ENCODE measurements at places on chromosomes 3 and 15. TPM values are rescaled to one million over a fixed set of nuclear protein-coding genes. Genes with fewer than 3 reads are reported as not detected.

RASL12 gene
- total RNA-seq: 18.1 TPM

GRCh38 chr15:94638183-94638582 is 406.8 kb downstream of the MCTP2 start:
- DNase-seq: no peak

DNA sequence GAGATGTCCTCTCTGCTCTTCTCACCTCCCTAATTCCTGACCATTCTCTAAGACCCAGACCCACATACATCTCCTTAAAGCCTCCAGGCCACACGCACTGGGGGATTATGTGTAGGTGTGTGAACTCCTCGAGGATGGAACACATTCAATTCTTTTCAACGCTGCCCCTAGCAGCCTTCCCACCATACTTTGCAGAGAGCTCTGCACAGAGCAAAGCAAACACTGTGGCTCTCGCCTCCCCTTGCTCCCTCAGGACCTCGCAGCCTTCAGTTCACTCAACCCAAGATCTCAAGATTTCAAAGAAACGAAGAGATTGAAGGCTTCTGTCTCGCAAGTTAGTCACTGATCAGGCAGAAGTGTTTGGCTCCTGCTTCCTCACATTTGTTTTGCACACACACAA is 6.0 kb downstream of the ACTC1 start:
- DNase-seq: no peak

DNA sequence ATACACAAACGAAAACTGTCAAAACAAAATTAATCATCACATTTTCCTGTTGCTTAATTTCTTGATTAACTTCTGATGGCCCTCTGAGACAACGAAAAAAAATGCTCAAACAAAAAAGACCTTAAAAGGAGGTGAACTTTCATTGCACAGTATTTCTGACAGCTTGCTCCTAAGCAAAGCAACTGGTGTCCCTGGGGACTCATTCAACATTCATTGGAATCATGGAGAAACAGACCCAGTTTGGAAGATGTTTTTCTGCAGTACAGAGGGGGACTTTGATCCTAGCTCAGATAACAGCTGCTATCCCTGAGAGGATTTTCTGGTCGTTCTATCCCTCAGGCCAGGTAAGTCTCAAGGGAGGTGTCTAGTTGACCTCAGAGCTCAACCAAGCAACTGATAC is 378.7 kb upstream of the ATP11B start:
- no peak for DNase-seq

DNA sequence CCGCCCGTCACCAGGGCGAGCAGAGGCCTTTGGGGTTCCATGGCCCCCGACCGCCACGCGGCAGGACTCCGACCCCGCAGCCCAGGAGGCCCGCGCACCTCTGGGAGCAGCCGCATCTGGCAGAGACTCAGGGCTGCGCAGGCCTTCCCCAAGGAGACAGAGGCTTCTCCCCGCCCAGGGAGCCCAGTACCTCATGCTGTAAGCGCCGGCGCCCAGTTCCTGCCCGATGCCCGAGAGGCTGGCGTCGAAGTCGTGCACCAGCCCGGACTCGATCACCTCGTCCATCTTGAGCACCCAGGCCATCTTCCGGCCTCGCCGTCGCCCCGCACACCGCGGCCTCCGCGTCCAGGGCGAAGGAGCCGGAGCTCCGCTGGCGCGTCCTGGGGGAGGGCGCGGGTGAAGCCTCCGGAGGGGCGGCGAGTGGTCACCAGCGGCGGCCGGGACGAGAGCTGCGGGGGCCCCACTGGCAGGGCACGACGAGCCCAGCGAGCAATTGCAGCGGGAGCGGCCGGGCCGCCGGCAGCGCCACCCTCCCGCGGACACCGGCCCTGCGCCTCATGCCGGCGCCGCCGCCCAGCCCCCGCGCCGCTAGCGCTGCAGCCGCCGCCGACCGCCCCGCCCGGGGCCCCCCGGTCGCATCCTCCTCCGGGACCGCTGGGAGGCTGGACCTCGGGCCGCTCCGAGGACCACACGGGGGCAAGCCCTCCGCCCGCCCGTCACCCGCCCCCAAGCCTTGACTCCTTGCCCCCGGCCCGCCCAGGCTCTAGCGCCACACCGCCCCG is 468 bp downstream of the UBP1 start:
- peak; percentile 19 for DNase-seq

CTXN2 gene
- total RNA-seq: 2.0 TPM

DNA sequence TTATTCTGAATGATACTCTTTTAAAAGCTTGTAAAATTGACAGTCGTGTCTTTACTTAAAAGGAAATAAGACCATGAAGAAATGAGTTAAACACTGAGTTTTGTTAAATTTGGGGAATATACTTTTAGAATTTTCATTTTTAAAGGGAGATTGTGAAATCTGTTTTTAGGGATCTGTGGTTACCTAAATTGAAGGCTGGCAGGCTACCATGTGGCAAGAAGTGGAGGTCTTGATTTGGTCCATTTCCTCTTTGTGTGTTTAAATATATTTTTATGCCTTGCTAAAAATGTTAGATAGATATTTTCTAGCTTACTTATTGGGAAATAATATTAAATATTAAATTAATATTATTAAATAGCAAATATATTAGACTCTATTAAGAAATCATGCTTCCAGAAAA is 36.6 kb upstream of the SLC22A13 start:
- DNase-seq: no peak

GRCh38 chr3:108024146-108024850 is 66.5 kb downstream of the CD47 start:
- DNase-seq: peak; percentile 30

TRPM1 gene
- total RNA-seq: 0.72 TPM

- no peak for DNase-seq
Observed at GRCh38 chr3:169968224-169968885, 1.7 kb downstream of the SEC62 start.

IL5RA gene
- 9.4 TPM for total RNA-seq

- DNase-seq: no peak
Observed at GRCh38 chr3:61268644-61269043, 17.4 kb upstream of the FHIT start.

ADAMTS7 gene
- 7.6 TPM for total RNA-seq

GRCh38 chr3:64977308-64978100 is 289.7 kb upstream of the ADAMTS9 start:
- no peak for DNase-seq

FBN1 gene
- 249 TPM for total RNA-seq

GRCh38 chr15:25866251-25866650 is 3.1 kb upstream of the ATP10A start:
- no peak for DNase-seq

GRCh38 chr3:23701716-23702597 is 103.8 kb upstream of the UBE2E1 start:
- no peak for DNase-seq

DLG1 gene
- total RNA-seq: 130 TPM

SERINC4 gene
- not detected for total RNA-seq
